Stimulated activated CD4-positive, alpha-beta T cell treated with anti-CD3 and anti-CD28 coated beads, Interleukin-12 subunit alpha, Interleukin-12 subunit beta, amount 100 ng/mL, for 48 hours (primary cell): ENCODE measurements at places on chromosomes 6 and 20.

GRCh38 chr20:2523919-2524708, 12.3 kb upstream of the TMC2 start:
- DNase-seq: peak; percentile 86

DNA sequence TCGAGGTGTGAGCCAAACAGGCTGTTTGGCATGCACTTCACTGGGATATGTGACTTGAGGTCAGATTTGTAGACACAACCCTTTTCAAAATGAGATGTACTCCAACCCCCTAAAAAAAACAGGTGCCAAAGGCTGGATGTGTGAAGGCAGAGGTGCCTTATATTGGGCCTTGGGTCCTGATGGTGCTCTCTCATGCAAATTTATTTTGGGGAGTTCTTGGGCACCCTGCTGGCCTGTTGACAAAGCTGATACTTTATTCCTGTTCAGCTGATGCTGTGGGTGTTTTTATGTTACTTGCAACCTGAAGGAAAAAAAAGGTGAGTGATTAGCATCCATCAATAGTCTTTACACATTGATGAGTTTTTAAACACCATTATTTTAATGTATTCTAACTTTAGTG, 121.5 kb downstream of the DNAH8 start:
- DNase-seq: no peak

GRCh38 chr6:7512320-7512719, 29.2 kb upstream of the DSP start:
- DNase-seq: no peak

DNA sequence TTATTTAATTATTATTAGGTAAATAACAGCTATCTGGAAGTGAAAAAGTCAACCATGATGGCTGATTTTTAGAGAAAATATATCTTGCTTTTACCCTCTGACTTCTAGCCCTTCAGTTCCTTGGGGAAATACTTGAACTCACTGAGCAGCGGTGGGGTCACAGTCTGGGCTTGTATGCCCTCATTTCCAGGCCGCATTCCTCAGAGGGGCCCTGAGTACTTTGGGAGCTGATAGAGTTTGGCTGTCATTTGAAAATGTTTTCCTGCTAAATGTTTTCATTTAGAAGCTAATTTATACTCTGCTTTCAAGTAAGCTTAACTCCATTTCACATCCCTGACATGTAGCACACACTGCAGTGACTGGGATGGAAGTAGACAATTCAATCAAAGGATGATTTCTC, 1028.5 kb downstream of the KIF16B start:
- no peak for DNase-seq

- peak; percentile 66 for DNase-seq
These were observed 126.0 kb upstream of the SLC2A12 start for GRCh38 chr6:134178161-134179044.

DNA sequence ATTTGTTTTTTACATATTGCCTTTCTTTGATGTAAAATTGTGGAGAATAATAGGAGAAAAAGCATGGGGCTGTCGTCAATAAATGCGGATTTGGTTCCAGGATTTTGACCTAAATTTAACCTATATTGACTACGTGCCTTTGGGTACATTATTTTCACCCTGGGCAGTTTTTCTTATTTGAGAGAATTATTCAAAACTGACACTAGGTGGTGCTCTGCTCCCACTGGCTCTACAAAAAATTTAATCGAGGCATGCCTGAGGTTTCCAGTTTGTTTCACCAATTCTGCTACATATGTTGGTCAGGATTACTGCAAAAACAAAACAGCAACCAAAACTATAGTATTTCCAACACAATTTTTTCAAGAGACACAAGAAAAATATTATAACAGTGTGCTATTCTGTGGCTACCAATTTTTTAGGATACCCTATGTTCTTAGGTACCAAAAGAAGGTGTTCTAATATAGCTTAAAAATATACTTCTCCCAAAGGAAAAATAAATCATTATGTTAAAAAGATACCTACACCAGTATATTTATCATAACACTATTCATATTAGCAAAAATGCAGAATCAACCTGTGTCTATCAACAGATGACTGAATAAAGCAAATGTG, 48.6 kb upstream of the FABP7 start:
- no peak for DNase-seq

GRCh38 chr20:62845416-62846160, 16.0 kb downstream of the TCFL5 start:
- DNase-seq: no peak

DNA sequence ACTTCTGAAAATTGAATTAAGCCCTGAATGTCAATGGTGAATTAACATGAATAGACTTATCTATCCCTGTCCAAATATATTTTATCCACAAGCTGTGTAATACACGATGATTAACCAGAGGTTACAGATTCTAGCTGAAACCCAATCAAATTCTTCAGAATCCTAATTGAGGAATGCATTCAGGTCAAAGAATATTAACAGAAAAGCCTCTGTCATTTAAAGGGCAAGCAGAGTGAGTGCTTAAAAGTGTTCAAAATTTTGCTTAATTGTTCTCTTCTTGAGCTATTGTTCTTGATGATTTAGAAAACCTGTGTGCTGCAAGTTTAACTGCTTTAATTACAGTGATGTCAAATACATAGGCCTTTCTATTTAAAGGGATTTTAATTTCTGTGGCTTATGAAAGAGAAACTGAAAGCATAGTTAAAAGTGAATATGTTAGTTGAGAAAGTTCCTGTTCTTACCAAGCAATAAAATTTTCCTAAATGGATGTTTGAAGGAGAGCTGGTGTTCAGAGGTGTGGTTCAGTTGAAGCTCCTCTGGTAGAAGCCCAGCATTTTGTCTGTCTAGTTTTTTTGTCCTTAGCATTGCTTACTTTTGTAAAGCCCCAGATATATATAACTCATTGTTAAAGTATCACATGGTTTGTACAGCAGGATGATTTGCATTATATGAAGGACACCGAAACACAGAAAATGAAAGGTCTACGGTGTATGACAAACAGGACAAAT, 466.3 kb upstream of the PLCB4 start:
- DNase-seq: no peak

DNA sequence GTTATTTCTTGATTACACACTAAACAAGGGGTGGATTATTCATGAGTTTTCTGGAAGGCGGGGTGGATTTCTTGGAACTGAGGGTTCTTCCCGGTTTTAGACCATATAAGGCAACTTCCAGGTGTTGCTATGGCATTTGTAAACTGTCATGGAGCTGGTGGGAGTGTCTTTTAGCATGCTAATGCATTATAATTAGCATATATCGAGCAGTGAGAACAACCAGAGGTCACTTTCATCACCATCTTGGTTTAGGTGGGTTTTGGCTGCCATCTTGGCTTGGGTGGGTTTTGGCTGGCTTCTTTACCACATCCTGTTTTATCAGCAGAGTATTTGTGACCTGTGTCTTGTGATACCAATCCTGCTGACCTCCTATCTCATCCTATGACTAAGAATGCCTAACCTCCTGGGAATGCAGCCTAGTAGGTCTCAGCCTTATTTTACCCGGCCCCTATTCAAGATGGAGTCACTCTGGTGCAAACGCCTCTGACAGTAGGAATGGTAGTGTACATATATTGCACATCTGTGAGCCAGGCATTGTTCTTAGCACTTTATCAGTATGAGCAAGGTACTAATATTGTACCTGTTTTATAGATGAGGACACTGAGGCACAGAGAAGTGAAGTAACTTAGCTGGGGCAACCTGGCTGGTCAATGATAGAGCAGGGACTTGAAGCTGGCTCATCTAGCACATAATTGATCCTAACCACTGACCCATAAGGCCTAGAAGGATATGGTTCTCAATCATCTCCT, 203.7 kb downstream of the NFATC2 start:
- DNase-seq: no peak

DNA sequence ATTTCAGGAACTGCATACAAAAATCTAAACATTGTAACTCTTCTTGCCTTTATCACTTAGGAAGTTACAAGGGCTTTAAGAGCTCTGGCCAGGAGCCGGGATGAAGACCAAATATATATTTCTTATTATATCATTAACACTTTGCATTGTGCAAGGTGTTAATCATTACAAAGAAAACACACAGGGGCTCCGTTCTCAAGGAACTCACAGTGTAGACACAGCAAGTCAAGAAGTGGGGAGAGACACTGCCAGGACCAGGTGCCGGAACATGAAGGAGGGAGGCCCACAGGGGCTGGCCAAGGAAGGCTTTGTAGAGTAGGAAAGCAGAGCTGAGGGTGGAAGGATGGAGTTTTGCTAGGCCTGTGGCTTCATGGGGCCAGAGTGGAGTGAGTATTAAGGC, 17.4 kb downstream of the ITPR3 start:
- DNase-seq: no peak

- DNase-seq: no peak
These were observed 276.5 kb downstream of the CDKAL1 start for GRCh38 chr6:20810727-20811108.

GRCh38 chr6:7138046-7138531, 30.3 kb downstream of the RREB1 start:
- DNase-seq: no peak

GRCh38 chr20:43536817-43537440, 21.9 kb upstream of the SGK2 start:
- no peak for DNase-seq

- DNase-seq: peak; percentile 22
These were observed 648 bp downstream of the COL19A1 start for GRCh38 chr6:69866770-69867638.

- no peak for DNase-seq
These were observed 7.9 kb upstream of the GMNN start for GRCh38 chr6:24766680-24767462.

GRCh38 chr6:111759836-111760785, 113.1 kb downstream of the FYN start:
- no peak for DNase-seq

GRCh38 chr20:10662661-10663458, 10.9 kb downstream of the JAG1 start:
- DNase-seq: no peak

GRCh38 chr6:158766621-158767455, 52.3 kb downstream of the EZR start:
- DNase-seq: no peak

- no peak for DNase-seq
These were observed 62.5 kb upstream of the OGFRL1 start for GRCh38 chr6:71226151-71226550.

GRCh38 chr6:8392569-8392968, 42.8 kb downstream of the SLC35B3 start:
- no peak for DNase-seq

GRCh38 chr6:17580518-17581048, 19.5 kb upstream of the FAM8A1 start:
- peak; percentile 18 for DNase-seq

DNA sequence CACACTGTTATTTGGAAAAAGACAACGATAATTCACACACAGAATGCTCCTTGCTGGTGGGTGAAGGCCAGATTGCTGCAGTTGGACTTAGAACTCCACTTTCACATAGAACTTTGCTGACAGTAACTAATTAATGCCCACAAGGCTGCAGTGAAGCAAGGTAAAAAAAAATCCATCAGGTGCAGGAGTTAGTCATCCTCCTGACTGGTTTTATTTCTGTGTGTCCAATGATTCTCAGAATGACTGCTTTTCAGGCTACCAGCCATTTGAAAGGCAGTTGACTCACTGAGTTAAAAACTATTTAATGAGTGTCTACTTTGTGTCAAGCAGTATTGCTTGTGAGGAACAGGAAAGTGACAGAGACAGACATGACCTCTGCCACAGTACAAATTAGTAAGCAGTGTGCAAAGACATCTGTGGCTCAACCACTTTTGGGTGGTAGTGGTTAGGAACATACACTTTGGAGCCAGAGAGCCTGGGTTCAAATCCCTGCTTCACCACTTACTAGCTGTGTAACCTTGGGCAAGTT, 41.9 kb downstream of the ELOVL5 start:
- DNase-seq: peak; percentile 44

DNA sequence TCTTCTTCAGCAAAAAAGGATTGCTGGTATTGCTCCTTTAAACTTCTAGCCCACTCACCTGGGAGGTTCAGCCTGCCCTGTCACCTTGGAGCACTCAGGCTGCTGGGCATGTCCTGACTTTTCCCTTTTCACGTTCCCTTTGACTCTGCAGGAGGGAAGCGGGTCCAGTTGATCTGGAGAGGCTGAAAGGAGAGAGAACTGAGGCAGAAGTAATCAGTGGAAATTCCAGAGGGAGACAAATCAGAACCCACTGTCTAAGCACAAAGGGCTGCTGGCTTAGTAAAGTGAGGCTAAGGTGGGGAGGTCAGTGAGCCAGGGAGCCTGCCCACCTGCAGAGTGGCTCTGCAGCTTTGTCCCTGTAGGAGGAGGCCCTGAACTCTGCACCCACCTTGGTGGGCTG, 9.7 kb upstream of the SYNDIG1 start:
- no peak for DNase-seq

DNA sequence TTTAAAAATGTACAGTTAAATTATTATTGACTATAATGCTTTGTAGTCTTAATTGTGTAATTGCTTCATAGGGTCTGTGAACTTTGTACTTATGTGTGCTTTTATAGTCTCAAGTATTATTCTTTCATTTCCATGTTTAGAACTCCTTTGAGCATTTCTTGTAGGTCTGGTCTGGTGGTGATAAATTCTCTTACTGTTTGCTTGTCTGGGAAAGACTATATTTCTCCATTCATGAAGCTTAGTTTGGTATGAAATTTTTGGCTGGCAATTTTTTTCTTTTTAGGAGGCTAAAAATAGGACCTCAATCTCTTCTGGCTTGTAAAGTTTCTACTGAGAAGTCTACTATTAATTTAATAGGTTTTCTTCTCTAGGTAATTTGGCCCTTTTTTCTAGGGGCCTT, 67.4 kb downstream of the CCDC170 start:
- DNase-seq: no peak

DNA sequence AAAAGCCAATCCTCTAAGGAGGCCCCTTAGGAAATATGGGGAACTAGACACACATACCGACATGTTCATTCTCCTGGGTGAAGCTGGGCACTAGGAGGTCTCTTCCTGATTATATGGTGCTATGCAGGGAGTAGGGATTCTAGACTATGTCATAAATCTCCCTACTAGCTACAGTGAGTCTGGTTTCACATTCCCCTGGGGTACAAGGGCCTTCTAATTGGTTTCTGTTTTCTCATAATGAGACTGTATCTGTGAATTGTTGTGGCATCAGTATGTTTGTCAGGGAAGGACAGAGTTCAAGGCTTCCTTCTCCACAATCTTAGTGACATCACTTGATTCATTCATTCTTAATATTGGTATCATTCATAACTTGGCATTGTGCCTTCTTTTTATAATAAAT, 103.5 kb downstream of the TINAG start:
- DNase-seq: no peak
